Suprapubic skin (tissue), 4 donors: ENCODE measurements at places on chromosomes 16 and 17.

GRCh38 chr17:73262676-73263642, 1.3 kb upstream of the CPSF4L start:
- no peak for DNase-seq

GRCh38 chr17:49696233-49696761, 11.5 kb downstream of the SLC35B1 start:
- no peak for DNase-seq

- DNase-seq, result no peak
These were observed 12.1 kb downstream of the DUS2 start for GRCh38 chr16:68035227-68035626.

GRCh38 chr16:14486520-14487303, 143.3 kb downstream of the PARN start:
- DNase-seq, result peak; percentile 87

DNA sequence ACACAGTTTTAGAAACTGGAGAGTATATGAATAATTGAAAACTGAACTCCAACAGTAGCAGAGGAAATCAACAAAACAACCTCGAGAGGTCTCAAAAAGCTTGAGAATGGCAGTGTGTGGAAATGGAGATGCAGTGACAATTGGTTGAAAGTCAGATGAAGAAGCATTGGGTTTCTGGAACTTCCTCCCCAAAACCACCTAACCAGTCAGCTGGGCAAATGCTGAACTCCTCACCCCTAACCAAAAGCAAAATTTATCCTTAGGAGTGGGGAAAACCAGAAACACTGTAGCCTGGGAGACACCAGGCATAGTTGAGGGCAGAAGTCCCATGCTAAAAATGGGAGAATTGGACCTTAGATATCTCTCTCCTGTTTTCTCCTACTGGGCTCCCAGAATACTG, 109.9 kb downstream of the TANC2 start:
- DNase-seq, result no peak

DNA sequence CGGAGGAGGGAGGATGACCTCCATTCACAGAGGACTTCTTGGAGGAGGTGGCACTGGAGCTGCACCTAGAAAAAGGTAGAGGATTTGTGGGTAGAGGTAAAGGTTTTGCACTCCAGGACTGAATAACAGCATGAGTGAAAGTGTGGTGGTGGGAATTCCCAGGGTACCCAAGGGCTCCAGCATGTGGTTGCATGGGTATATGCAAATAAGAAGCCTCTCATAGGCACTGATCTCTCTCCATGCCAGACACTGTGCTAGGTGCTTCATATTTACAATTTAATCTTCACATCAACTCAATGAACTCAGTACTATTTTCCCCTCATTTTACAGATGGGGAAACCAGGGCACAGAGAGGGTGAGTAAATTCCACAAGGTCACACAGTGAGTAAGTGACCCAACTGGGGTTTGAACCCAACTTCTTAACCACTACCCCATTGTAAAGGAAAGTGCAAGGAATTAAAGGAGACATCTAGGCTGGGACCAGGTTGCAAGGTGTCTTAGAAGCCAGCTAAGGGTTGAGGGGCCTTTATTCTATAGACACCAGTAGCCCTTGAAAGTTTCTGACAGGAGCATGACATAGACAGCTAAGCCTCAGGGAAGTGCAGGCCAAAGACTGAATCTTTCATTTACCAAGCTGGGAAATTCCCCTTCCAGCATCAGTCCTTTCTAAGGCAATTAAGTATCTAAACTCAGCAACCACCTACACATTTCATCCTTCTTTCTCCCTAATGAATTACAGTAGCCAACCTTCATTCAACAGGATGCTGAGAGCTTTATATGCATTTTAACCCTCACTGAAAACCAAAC, 21.3 kb downstream of the SCNN1B start:
- DNase-seq, result no peak
